Activated naive CD4-positive, alpha-beta T cell treated with anti-CD3 and anti-CD28 coated beads, Interleukin-2, amount 50 U/mL, for 16 hours (primary cell): ENCODE measurements at places on chromosomes 3 and 15.

GRCh38 chr3:150779402-150779858, 16.5 kb upstream of the SIAH2 start:
- no peak for DNase-seq

DNA sequence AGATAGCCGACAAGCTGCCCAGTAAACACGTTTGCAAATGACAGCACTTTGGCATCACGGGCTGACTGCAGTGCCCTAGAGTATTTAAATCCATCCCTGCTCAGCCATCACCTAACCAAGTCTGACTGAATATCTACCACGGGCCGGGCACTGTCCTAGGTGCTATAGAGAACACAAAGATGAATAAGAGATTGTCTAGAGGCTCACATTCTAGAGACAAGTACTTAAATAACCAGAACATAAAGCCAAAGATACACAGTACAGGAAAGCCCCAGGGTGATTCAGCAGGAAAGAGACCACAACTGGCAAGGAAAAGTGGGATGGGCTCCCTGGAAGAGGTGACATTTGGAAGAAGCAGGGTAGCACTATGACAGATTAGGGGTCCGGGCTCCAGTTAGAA, 103.5 kb downstream of the MYLK start:
- no peak for DNase-seq

DNA sequence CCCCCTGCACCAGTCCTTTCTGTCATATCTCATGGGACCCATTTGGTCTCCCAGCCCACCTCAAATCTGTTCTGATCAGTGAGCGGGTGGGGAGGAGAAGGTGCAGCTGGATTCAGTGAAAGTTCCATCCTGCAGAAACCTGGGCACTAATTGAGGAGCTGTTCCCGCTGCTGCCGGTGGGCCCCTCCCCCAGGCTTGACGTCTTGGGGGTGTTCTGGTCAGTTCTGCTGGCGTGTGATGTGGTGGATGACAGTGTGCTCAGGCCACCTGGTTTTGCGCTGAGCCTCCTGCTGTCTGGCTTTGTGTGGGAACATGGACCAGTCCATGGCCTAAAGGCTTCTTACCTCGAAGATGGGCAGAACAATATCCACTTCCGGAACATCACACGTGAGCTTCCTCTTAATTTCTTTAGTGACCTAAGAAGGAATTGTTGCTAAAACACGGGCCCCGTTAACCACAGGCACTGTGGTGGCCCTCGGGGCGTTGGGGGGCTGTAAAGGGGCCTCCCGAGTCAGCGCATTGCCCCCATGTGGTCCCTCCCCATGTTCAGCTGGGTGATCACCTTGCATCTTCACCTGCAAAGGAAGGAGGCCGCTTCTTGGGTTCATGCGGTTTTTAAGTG, 59.7 kb downstream of the RGMA start:
- no peak for DNase-seq

GRCh38 chr3:129032716-129033115, 27.9 kb upstream of the GP9 start:
- no peak for DNase-seq

DNA sequence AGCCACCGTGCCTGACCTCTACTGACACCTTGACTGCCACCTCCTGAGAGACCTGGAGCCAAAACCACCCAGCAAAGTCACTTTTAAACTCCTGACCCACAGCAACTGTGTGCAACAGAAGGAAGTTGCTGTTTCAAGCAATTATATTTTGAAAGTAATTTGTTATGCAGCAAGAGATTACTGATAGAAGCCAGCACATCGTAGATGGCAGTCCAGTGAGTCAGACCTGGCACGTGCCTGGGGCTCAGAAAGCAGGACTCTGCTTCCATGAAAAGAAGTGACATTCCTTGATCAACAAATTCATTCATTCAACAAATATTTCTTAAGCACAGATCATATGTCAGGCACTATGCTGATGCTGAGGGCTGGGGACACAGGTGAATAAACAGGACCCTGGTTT, 5.7 kb upstream of the CSPG4 start:
- no peak for DNase-seq

GRCh38 chr3:27613846-27614500, 108.2 kb downstream of the EOMES start:
- no peak for DNase-seq

DNA sequence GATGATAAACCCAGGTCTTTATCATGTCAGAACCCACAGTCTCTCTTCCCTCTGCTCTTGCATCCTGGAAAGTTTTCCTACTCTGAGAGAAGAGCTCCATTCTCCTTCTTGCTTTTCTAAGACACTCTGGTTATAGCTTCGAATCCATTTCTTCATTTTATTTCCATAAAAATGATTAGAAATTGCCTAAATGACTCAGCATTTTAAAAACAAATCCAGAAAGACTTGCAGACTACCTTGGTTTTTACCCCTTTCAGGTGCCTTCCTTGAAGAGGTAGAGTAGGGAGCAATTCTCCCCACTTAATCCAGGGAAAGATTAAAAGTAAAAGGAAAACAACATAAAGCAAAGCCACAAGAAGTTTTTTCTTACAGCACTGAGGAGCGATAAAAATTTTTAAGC, 1256.0 kb downstream of the ROBO1 start:
- no peak for DNase-seq

GRCh38 chr15:83850501-83851245, 196.8 kb downstream of the ADAMTSL3 start:
- no peak for DNase-seq

DNA sequence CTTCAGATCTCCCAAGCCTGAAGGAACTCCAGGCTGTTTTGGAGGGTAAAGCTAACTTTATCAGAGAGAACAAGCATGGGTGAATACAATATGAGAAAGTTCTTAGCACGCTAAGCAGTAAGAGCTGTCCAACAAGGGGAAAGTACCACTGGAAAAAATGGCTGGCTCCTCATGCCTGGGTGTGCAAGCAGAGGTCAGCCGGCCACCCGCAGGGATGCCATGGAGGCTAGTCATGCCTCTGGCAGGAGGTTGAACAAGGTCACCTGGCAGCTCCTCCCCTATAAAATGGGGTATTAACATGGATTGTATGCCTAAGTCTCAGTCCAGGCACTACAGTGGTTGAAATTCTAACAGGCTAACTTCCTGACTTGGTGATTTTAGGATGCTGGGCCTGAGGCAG, 75.4 kb upstream of the SLC6A1 start:
- DNase-seq, result no peak

- DNase-seq, result no peak
Observed at GRCh38 chr3:136703429-136703828, 48.7 kb downstream of the STAG1 start.

GRCh38 chr3:43080726-43081568, 24.9 kb downstream of the POMGNT2 start:
- DNase-seq, result no peak

DNA sequence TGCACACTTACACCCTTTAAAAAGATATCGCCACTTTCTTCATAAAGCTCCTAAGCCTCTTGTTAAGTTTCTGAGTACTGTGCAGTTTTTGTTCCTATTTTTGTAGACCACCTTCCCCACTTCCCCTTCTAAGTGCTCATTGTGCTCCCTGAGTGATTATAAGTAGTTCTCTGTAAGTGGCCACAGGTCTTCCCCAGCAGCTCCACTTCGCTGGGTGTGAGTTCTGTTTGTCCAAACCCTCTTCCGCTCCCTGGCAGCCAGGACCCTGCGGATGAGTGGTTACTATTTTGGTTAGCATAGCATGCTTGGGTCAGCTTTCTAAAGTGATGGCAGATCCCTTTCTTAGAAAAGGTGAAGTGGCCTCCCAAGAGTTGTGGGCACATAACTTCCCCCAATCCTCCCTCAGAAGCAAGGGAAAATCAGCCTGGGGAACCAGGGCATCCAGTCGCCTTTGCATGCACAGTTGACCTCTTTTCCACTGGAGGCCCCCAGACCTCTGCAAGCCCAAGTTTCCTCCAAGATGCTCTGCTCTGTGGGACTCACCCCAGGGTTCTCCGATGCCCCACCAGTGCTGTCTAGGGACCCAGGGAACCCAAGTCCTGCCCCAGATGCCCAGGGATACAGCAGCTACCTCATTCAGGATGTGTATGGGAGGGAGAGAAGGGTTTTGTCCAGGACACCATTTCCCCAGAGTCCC, 69.6 kb downstream of the ATP10A start:
- DNase-seq, result no peak

DNA sequence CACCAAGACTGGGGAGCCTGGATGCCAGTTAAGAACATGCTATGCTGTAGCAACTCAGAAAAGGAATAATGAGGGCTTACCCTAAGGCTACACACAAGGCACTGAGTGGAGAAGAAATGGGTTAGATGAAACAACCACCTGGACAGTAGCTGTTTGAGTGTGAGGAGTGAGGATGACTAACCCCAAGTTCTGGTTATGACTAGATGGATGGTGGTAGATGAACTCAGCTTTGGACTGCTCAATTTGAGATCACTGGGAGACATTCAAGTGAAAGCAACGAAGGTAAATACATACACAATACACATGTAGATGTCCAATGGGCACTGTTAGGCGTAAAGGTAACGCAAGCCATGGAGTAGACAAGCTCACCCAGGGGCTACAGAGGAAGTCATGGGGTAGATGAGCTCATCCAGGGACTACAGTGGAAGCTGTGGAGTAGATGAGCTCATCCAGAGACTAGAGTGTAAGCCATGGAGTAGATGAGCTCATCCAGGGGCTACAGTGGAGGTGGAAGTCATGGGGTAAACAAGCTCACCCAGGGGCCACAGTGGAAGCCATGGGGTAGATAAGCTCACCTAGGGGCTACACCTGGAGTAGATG, 98.3 kb downstream of the ANO10 start:
- DNase-seq, result no peak

DNA sequence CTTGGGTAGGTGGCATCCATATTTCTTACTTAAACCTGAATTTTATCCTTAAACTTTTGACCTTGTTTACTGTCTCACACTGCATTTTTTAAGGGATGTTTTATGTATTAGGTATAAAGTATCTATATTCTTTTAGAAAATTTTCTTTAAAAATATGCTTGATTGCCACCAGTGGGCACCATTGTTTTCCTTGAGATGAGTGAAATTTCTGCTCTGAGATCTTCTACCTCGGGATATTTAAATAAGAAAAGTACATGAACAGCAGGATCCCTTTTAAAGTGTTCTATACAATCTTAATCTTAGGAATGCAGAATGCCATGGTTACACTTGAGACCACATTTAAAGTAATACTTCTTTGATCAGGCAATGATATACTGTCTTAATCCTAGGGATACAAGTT, 108.7 kb downstream of the SLMAP start:
- DNase-seq, result no peak

DNA sequence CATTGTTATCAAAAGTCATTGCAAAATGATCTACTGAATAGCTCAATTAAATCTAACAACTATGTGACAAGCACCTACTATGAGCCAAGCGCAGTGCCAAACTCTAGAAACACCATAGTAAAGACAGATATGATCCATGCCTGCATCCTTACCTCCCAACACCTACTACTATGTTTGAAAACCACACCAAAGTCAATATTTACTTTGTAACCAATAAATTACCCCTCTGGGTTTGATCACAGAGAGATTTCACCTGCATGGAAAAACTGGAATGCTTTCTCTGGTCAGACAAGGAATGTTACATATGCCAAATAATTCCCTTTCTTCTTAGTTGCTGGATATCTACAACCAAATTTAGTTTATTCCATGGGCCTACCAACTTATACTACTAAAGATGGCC, 422.2 kb downstream of the FHIT start:
- no peak for DNase-seq

DNA sequence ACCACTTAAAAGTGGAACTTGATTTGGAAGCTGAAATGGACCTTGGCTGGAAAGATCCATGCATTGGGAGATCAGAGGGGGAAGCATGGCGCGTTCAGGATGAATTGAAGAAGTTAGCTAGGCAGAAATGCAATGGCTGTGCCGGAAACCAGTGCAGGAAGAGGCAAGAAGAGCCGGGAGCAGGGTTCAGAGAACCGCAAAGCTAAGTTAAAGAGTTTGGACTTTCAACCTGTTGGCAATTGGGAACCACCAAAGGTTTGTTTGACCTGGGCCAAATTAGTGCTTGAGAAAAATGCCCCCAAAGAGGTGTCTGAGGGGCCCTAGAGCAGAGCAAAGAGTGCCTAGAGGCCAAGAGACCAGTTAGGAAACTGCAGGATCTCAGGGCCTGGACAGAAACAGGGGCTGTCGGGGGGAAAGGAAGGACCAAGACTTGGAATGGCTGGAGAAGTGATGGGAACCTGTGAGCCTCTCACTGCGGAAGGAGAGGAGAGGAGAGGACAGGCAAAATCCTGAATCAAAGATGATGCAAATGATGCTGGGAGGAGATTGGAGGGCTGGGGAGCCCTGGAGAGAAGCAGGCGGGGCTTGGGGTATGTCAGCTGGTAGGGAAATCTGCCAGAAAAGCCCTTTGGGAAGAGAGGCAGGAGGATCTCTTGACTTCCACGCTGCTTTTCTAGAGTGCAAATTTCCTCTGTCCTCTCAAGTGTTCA, 49.3 kb downstream of the FAM174B start:
- DNase-seq, result no peak

GRCh38 chr3:194854206-194854605, 168.5 kb downstream of the FAM43A start:
- no peak for DNase-seq

DNA sequence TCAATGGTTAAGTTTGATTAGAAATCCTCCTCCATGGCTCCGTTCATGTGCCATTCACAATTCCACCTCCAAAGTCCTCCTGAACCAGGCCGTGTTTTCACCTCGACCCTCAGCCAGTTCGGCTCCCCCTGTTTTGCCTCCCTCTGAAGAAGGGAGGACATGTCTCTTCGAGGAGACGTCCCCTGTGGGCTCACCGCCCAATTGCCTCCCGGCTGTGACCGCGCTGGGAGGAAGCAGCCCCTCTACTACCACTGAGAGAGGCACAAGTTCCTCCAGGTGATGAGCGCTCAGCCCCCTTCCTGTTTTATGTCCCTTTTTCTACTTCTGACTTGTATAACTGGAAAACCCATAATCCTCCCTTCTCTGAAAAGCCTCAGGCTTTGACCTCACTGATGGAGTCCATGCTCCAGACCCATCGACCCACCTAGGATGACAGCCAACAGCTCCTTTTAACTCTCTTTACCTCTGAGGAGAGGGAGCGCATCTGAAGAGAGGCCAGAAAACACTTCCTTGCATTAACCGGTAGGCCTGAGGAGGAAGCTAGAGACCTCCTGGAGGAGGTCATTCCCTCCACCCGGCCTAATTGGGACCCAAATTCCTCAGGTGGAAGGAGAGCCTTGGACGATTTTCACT, 4.7 kb downstream of the DET1 start:
- no peak for DNase-seq

DNA sequence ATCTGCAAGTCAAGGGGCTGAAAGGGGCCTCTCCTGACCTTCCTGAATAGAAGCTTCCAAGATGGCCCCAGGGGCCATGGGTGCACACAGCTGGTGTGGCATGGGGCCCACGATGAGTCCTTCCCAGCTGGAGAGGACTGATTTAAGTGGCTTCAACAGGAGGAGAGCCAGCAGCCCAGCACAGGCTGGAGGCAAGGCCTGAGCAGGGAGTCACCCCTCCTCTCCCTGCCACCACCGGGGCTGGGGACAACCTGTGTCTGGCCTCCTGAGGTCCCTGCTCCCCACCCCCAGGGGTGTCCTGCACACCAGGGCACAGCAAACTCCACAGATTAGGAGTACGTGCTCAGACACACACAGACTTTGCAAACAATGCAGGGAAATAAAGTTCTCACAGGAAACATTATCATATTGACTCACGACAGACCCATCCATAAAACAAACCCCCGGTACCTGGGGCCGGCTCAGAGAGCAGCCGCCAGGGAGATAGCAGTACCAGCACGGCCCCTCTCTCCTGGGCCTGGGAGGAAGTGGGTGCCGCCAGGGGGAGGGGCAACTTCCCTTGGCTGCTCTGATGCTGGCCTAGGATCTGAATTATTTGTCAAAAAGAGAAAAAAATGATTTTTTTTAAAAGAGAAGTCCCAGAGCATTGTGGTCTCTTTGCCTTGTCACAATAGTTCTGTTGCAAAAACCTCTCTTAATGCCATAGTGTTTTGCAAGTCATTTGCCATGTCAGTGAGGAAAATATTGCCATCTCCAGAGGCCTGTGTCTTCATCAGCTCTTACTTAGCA, 21.9 kb upstream of the TSEN2 start:
- DNase-seq, result peak; percentile 24
